ENCODE measurements at places on chromosomes 4 and X. TPM values are rescaled to one million over a fixed set of nuclear protein-coding genes. Genes with fewer than 3 reads are reported as not detected.
A peak's percentile ranks its signal among the peaks of the same experiment; 100 is the strongest.

Gene CCKAR
- not detected for total RNA-seq

Gene NKX3-2
- not detected for total RNA-seq

Gene NHSL2
- 6.6 TPM for total RNA-seq

Gene REELD1
- total RNA-seq, result not detected

Gene HSFX3
- total RNA-seq, result not detected

Gene HPGDS
- total RNA-seq, result 4.7 TPM

Gene BMP3
- not detected for total RNA-seq

Gene ABCG2
- 4.0 TPM for total RNA-seq

DNA sequence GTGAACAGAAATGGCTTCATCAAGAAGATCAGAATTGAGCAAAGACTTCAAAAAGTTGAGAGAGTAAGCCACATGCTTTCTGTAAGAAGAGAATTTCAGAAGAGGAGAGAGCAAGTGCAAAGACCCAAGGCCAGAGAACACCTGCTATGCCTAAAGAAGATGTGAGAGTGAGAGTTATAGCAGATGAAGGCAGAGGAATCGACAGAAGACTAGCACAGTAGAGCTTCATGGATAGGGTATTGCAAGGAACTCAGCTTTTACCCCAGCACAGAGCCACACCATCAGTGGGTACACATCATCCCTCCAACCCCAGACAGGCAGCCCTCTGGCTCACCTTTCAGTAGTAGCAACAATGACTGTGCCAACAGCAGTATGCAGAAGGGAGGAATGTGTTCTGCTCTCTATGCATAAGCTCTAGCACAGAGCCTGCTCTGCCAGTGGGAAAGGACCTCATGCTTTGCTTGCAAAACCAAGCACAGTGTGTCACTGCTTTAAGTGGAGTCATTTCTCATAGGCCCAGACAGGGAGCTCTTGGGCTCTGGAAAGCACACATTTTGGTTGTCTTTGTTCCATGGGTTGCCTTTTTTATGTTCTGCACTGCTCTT lies 318.6 kb downstream of the NAF1 start:
- DNase-seq, result no peak

- peak; percentile 42 for DNase-seq
These were observed 357.7 kb upstream of the BOD1L1 start for GRCh38 chr4:13984991-13985800.

- DNase-seq, result no peak
These were observed 151.8 kb upstream of the FAT1 start for GRCh38 chr4:186875476-186875875.

- DNase-seq, result no peak
These were observed 90.1 kb downstream of the WFS1 start for GRCh38 chr4:6359536-6360308.

- no peak for DNase-seq
These were observed 54.8 kb downstream of the ZFX start for GRCh38 chrX:24204331-24204730.

GRCh38 chr4:15779306-15779705 lies 1.2 kb downstream of the CD38 start:
- peak; percentile 65 for DNase-seq

DNA sequence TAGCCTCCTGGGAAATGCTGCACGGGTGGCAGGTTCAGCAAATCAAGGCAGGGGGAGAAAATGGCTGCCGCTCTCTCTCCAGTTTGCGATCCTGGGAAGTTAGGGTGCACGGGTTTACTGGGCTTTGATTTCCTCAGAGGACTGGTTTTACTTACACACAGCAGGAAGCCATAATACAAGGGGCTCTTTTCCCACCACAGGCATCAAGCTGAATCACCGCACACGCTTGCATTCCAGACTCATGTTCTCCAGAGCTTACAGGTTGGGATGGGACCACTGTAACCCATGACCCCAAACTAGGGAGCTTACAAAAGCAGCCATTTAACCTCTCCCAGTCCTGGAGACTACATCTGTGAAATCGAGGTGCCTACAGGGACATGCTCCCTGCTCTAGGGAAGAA lies 159.8 kb downstream of the DHRSX start:
- no peak for DNase-seq

GRCh38 chr4:54547299-54548097 lies 110.3 kb upstream of the KIT start:
- DNase-seq, result no peak

DNA sequence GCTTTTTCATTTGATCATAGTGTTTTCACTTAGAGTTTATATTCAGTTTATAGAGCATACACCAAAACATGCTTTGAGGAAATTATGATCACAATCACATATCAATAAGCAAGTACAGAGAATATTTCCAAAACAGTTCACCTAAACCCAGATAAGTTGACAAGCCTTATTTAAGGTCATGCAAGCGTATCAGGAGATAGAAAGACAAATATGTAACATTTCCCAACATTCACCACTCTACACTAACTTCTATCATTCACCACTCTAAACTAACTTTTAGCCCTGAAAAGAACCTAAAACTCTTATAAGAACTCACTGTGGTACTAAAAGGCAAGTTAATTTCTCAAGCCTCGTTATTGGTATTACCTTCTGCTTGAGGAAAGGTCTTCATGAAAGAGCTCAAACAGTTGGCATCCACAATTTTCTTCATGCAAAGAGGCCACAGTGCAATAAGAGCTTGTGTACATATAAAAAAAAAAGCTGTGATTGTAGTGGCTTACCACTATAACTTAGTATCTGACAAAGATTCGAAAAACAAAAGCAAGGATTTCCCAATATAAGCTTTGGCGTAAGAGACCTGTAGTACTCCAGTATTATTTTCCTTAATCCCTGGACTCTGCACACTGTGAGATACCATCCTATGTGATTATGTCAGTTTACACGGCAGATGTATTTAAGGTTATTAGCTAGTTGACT lies 903.3 kb downstream of the STIM2 start:
- DNase-seq, result no peak

All from right cardiac atrium (tissue), 5 donors.